ENCODE measurements at places on chromosomes 16 and 17. TPM values are rescaled to one million over a fixed set of nuclear protein-coding genes. Genes with fewer than 3 reads are reported as not detected.

Gene SLC9A5
- total RNA-seq, result 5.1 TPM

Gene UTS2R
- 0.20 TPM for total RNA-seq

Gene CCL17
- 1.3 TPM for total RNA-seq

Gene TMEM106A
- total RNA-seq, result 18.2 TPM

Gene MMP28
- not detected for total RNA-seq

DNA sequence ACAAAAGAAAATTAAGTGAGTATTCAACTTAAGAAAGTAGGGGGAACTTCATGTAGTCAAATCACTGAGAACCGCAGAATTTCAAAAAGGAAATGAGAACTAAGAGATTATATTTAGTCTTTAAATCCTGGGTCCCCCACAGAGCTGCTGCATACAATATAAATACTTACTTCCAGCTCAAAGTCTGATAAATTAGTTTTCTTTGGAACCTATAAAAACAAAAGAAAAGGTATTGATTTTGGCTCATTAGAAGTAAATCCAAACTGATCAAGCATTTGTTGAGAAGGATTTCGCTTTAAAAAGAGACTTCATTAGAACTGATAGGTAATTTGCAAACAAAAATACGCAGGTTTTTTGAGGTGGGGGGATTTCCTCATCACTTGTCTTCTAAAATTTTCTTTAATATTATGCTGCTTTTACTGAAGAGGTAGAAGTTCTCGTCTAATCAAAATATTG lies 21.9 kb downstream of the PARN start:
- H3K4me3 ChIP-seq, result no peak overlapping the region
- H3K27me3 ChIP-seq, result no peaks in the 10 kb centered on the region
- peaks cover 6% of the 10 kb centered on the region for H3K4me1 ChIP-seq
- DNase-seq, result no peak

DNA sequence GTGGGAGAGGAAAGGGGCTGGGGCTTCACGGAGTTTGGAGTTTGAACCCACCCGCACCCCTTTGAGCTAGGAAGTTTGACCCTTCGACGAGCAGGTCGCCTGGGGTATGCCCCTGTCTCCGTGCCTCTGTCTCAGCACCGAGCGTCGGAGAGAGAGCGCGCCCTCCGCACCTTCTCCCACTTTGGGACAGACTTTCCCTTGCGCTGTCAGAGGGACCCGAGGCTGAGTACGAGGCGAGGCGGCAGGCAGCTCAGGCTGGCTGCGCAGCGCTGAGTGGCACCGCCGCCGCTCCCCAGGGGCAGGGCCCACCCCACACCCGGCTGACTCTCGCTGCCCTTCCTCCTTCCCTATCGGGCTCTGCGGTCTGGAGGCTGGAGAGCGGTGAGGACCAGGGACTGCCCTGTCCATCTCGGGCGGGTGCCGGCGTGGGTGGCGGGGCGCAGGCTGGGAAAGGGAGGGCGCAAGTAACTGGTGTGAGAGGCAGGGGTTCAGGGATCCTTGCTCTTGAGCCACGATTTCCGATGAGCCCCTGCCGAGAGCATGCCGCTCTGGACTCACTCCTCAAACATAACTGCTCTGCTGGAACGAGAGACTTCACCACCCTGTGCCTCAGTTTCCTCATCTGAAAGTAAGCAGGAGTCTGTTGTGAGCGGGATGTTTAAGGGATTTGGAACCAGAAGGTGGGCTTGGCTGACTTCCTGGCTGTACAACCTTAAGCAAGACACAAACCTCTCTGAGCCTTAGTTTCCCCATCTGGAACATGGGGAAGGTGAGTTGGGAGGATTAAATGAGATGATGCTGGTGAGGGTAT lies 981 bp downstream of the BEAN1 start:
- H3K4me3 ChIP-seq, result peak overlapping the region; percentile 9
- no peaks in the 10 kb centered on the region for H3K4me1 ChIP-seq
- H3K36me3 ChIP-seq, result no peaks in the 10 kb centered on the region
- H3K27me3 ChIP-seq, result peaks cover 71% of the 10 kb centered on the region
- no peak for DNase-seq
- no peak overlapping the region for H3K27ac ChIP-seq

GRCh38 chr16:14672403-14672971 lies 21.6 kb downstream of the PLA2G10 start:
- no peak for DNase-seq
- peaks cover 19% of the 10 kb centered on the region for H3K36me3 ChIP-seq
- H3K27ac ChIP-seq, result peak overlapping the region; percentile 3
- no peaks in the 10 kb centered on the region for H3K27me3 ChIP-seq

- H3K27ac ChIP-seq, result peak overlapping the region; percentile 78
- H3K4me3 ChIP-seq, result no peak overlapping the region
- no peaks in the 10 kb centered on the region for H3K27me3 ChIP-seq
- H3K4me1 ChIP-seq, result peaks cover 43% of the 10 kb centered on the region
- peaks cover 9% of the 10 kb centered on the region for H3K36me3 ChIP-seq
These were observed 106.7 kb downstream of the CMIP start for GRCh38 chr16:81551151-81551808.

GRCh38 chr17:40663252-40663651 lies 1.7 kb downstream of the KRT222 start:
- H3K4me1 ChIP-seq, result peaks cover 16% of the 10 kb centered on the region
- no peak overlapping the region for H3K27ac ChIP-seq
- peaks cover 41% of the 10 kb centered on the region for H3K27me3 ChIP-seq
- no peak for DNase-seq

- no peak for DNase-seq
- no peaks in the 10 kb centered on the region for H3K4me1 ChIP-seq
- H3K27ac ChIP-seq, result no peak overlapping the region
- H3K27me3 ChIP-seq, result peaks cover 6% of the 10 kb centered on the region
- no peak overlapping the region for H3K4me3 ChIP-seq
These were observed 14.1 kb upstream of the MRTFB start for GRCh38 chr16:14056970-14057369.

All from activated T-helper 1 cell treated with anti-CD3 and anti-CD28 coated beads, Interleukin-12 subunit alpha, Interleukin-12 subunit beta, Interleukin-2, Interleukin-4 antibody, amounts not matched to agents 30 ng/mL and 10 ng/mL and 1 ng/mL, durations not matched to agents 14 hours and 24 hours and 36 hours (primary cell).